ENCODE measurements at places on chromosomes 6 and 20.

GRCh38 chr6:163951326-163951725 is 536.8 kb downstream of the QKI start:
- DNase-seq = no peak

DNA sequence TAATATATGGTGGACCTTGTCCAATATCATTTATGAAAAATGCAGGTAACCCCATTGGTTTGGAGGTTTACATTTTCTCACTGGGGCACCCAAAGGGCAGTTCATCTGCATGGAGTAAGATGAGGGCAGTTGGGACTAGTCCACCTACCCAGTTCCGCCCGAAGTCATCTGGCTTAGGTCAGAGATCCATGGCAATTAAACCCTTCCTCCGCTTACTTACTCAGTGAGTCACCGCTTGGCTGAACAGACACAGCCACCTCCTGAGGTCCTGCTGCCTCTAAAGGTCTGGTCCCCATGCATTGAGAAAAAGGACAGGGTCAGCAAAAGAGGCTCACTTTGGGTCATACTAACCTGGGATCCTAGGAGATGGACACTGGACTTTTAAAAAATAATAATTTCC is 102.9 kb upstream of the PRL start:
- DNase-seq = no peak

DNA sequence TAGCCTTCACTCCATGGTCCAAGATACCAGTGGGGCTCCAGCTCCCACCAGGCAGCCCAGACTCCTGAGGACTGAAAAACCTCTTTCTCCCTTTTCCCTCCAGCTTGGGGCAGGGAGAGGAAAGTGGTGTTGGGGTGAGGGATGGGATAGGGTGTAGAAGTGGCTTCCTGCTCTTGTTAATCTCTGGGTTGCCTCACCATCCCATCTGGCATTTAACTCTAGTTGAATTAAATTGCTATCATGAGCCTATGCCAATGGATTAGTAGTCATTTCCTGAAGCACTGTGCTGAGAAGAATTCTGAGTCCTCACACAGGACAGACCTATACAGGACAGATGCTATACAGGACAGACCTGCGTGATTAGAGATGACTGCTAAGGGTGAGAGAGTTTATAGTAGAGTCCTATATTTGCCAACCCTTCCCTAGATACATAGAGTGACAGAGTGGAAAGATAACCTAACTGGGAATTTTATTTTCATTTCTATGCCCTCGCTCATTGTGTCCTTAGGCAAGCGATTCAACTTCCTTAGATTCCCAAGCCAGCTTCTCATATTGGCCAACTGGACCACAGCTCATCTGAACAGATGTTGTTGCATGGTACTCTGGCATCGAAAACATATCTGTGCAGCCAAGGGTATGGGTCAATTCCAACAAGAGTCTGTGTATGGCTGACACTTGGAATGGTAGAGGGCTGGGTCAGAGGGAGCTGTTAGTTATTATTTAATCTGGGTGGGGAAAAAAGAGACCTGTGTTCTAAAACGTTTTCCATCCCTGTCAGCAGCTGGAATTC is 42.8 kb downstream of the MCHR2 start:
- no peak for DNase-seq

GRCh38 chr6:106014955-106015354 is 71.2 kb upstream of the PRDM1 start:
- DNase-seq = no peak

DNA sequence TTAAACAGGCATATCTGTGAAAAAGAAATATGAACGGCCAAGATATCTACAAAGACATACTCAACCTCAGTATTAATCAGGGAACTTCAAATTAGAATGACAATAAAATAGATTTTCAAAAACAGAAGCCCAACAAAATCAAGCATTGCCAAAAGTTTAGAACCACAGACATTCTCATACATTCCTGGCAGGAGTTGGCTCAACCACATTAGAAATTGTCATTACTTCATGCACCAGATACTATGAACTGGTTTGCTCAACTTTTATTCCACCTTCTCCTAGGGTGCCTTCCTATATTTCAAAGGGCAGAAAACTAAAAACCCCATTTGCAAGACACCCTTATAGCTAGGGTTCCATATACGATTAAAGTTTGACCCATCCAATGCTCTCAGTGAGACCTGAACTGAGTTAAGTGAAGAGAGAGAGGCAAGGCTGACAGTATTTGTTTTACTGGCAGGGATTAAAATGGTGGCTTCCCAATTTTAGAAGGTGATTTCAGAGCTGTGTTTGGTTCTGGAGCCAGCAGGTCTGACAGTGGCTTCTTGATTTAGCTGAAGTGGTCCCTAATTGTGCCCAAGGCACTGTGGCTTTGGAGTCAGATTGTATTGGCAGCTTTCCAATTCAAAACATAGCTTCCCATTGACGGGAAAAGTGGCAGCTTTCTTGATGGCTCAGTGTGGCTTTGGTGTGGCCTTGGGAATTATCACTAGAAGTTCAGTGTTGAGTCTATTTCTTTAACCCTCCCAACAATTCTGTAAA is 77.1 kb upstream of the CDYL start:
- DNase-seq = no peak

GRCh38 chr6:21887231-21888185 is 294.0 kb downstream of the SOX4 start:
- DNase-seq = no peak

GRCh38 chr6:55052846-55053245 is 121.5 kb upstream of the HCRTR2 start:
- DNase-seq = no peak

GRCh38 chr6:41975276-41975675 is 33.7 kb upstream of the CCND3 start:
- DNase-seq = no peak

GRCh38 chr6:127969701-127970100 is 68.8 kb upstream of the THEMIS start:
- DNase-seq = no peak

Data from D721Med (cell line).